ENCODE measurements at places on chromosomes 4 and X. TPM values are rescaled to one million over a fixed set of nuclear protein-coding genes. Genes with fewer than 3 reads are reported as not detected.

GLOD5 gene
- not detected for total RNA-seq

- H3K27me3 ChIP-seq: no peaks in the 10 kb centered on the region
- no peaks in the 10 kb centered on the region for H3K4me1 ChIP-seq
- no peak overlapping the region for H3K4me3 ChIP-seq
- no peaks in the 10 kb centered on the region for H3K36me3 ChIP-seq
Observed at GRCh38 chr4:139438141-139438540, 15.8 kb upstream of the RAB33B start.

DNA sequence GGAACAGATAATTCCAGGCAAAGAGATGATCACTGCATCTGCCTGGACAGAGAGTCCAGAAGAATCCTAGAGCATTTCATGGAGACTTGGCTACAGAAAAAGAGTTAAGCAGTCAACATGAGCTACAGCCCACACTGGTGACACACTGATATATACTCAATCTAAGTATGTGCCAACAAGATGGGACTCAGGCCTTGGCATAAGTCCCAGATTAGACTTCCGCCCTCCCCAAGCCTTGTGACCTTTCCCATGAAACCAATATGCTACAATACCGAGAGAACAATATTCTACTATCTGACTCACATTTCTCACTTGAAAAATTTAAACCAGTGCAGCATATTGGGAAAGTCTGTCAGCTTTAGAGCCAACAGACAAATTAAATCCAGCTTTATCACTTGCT, 65.7 kb upstream of the SLITRK2 start:
- DNase-seq: no peak
- H3K4me1 ChIP-seq: no peaks in the 10 kb centered on the region
- no peak overlapping the region for H3K4me3 ChIP-seq
- H3K36me3 ChIP-seq: no peaks in the 10 kb centered on the region

- H3K36me3 ChIP-seq: peaks cover 11% of the 10 kb centered on the region
- H3K4me1 ChIP-seq: peaks cover 9% of the 10 kb centered on the region
- no peak overlapping the region for H3K27ac ChIP-seq
- DNase-seq: no peak
Observed at GRCh38 chr4:102807345-102807744, 20.0 kb downstream of the UBE2D3 start.

GRCh38 chrX:40192196-40192595, 94.4 kb upstream of the BCOR start:
- H3K4me1 ChIP-seq: no peaks in the 10 kb centered on the region
- DNase-seq: no peak
- H3K27me3 ChIP-seq: no peaks in the 10 kb centered on the region
- H3K4me3 ChIP-seq: no peak overlapping the region
- no peak overlapping the region for H3K27ac ChIP-seq
